ENCODE measurements at places on chromosomes 7 and 10.

GRCh38 chr10:74730246-74730645 lies 96.2 kb upstream of the KAT6B start:
- DNase-seq = no peak

- no peak for DNase-seq
Observed at GRCh38 chr7:150429699-150430098, 20.7 kb upstream of the GIMAP8 start.

DNA sequence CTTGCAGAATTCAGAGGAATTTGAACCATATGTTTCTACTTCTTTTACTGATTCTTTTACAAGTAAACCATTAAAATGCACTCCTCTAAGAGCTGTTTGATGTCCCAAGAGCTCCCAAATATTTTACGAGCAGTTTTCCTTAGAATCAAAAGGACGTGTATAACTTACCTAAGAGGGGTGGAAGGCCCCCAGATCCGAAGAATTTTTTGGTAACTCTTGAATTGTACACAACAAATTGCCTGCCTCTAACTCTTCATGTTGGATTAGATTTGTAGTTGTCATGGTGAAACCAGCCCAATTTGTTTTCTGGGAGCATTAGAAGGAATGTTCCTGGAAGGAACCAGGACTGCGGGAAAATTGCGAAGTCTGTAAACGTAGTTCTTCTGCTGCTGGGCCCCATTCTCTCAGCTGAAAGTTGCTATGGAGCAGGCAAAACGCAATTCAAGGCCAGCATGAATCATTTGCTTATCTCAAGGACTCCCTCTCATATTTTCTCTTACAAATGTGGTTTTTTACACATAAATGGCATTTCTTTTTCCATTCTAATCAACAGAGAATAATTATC lies 124.8 kb upstream of the TMEM72 start:
- no peak for DNase-seq

DNA sequence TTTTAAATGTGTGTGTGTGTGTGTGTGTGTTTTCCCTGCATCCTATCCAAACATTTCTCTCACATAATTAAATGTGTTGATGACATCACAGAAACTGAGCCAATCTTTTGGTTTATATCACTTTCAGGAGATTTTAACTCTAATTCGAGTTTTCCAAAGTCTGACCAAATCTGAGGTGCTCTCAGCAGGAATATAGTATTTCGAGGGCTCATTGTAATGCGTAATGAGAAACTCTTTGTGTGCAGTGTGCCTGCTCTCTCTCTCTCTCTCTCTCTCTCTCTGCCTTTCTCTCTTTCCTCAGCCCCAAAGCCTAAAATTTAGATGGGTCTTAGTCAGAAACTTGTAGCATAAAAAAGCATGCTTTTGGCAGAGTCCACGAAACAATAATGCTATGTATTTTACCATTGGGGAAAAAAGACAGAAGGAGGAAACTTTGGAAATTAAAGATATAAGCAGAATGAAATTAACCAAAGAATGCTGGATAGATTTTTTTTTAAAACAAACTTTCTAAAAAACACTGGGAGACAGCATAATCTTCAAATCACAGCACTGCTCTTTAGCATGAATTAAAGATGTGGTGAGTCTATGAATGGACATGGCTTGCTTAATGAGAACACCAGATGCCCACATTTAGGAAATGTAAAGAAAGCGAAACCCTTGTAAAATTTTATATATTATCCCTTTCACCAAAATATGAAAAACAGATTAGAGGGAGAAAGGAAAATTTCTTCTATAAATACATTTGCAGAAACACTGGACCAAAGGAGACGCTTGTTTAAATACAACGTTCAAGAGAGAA lies 206.8 kb upstream of the HABP2 start:
- DNase-seq = no peak

GRCh38 chr7:159141660-159142059 lies 3.0 kb downstream of the VIPR2 start:
- DNase-seq = no peak

GRCh38 chr10:110241841-110242240 lies 34.4 kb downstream of the MXI1 start:
- DNase-seq = no peak

GRCh38 chr7:4163565-4164203 lies 518.4 kb upstream of the FOXK1 start:
- no peak for DNase-seq

GRCh38 chr10:7832060-7832459 lies 13.8 kb downstream of the TAF3 start:
- no peak for DNase-seq
